GF-D8 (cell line): ENCODE measurements at places on chromosomes 3 and 15.

DNA sequence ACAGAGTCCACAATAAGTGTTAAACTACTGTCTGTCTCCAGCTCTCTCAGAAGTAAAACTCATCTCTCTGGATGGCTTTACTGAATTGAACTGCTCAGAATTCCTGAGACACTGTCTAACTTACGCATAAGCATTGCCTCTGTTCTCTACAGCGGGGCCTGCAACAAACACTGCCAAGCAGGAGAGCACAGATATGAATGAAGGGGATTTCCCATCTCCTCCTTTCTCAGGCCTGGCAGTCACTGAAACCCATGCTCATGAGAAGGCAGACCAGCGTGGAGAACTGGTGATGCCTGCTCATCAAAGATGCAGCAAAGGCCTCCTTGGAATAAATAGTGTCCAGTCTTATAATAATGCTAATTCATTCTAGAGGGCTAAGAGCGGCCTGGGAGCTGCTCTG is 10.3 kb downstream of the RASGRP1 start:
- no peak for DNase-seq

GRCh38 chr3:35673017-35673416 is 33.7 kb downstream of the ARPP21 start:
- DNase-seq, result no peak

DNA sequence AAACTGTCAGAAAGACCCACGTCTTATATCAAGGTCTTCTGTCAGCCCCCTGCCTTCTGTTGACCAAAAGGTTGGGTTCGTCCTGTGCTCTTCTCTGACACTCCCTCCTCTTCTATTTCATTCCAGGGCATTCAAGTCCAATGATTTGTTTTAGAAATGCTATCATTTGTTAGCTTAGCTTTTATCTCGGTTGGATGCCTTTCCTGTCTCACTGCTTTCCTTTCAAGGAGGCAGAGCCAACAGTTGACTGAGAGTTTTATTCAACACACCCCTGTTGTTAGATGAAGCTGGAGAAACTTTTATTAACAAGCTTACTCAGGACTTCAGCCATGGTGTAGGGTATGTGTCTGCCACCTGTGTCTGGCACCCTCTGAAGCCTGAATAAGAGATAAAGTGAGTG is 112.0 kb upstream of the SLC7A14 start:
- no peak for DNase-seq

- DNase-seq, result no peak
These were observed 187.6 kb upstream of the CTDSPL start for GRCh38 chr3:37674111-37674510.

DNA sequence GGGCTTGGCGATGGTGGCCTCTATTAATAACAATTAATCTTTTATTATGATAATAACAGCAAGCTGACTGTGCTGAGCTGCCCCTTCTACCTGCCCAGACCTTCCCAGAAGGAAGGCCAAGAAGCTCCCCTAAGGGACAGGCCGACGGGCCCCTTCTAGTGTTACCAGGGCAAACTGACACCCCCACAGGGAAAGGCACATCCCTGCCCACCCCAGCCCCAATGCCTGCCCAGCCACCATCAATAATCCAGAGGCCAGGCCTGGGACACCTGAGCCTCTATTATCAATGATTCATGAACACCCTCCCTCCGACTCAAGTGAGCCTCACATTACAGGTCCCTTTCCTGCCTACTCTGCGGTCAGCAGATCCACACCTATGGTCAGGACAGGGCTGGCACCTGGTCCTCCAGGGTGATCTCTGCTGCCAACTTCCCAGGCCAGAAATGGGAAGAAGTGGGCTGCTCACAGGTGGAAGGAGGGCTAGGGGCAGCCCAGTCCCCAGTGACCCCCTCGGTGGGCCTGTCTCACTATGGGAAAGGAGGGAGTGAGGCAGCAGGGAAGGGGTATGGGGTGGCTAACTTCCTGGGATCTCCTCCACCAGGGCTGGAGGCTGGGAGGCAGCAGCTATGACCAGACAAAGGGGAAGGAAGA is 1.8 kb downstream of the TWF2 start:
- DNase-seq, result no peak
